Cerebellum (tissue), 4 donors: ENCODE measurements at places on chromosomes 7 and 10.

GRCh38 chr10:116880716-116881482 lies 31.6 kb downstream of the ENO4 start:
- no peak for DNase-seq

DNA sequence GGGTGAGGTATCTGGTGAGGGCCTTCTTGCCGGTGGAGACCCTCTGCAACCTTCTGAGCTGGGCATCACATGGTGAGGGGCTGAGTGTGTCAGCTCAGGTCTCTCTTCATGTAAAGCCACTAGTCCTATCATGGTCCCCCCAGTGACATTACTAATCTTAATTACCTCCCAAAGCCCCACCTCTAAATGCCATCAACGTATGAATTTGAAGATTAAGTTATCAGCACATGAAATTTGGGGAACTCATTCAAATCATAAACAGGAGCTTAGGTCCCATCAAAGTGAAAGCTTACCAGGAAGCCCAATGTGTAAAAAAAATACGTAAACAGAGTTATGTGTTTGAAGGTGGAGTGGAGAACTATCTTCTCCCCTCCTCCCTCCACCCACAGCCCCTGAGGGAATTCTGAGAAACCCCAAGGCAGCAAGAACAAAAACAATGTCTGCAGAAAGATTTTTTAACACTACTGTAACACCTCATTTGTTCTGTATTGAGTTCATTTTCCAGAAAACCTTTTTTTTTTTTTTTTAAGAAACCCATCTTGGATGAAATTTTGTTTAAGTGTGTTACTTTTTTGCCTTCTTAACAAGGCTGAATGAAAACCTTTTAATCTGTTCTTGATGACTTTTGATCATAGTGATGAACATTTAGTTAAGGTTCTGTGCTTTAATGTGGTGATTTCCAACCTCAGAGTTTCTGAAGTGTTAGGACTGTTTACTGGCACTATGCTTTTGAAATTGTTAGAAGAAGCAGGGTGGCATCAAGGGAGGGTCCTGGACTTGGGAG lies 19.1 kb upstream of the PCGF5 start:
- DNase-seq: no peak

- DNase-seq: no peak
Measured at GRCh38 chr7:44987996-44988395, 9.2 kb upstream of the MYO1G start.

- no peak for DNase-seq
Measured at GRCh38 chr10:116477986-116478664, 50.5 kb downstream of the PNLIPRP3 start.

DNA sequence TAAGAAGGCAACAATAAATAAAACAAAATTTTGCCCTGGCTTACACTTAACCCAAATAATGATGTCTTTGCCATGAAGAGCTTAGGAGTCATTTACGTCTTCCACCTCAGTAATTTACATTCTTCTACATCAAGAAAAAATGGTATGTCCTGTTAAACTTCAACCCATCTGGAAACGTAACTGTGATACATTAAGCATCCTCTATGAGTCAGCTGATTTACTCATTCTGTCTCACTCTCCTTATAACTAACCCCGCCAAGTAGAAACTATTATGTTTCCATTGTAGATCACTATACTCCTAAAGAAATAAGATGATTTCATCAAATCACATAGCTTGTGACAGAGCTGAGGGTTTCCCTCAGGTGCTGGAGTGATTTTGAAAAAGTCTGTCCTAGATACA lies 330.7 kb downstream of the CDC14C start:
- no peak for DNase-seq

- no peak for DNase-seq
Measured at GRCh38 chr10:131937836-131938235, 37.0 kb downstream of the PPP2R2D start.

DNA sequence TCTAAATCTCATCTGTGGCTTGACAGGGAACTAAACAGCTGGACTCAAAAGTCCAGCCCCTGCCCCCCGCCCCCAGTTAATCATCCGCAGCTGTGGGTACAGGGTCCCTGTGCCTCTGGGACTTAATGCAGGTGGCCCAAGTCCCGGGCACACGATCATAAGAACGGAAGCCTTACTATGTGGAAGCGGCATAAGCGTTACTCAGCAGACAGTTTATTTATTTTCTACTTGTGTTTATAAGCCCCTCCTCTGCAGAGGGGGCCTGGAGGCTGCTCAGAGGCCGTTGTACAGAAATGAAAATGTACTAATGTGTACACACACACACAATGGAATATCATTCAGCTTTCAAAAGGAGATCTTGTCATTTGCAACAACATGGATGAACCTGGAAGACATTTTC lies 158.0 kb upstream of the TNS3 start:
- no peak for DNase-seq

DNA sequence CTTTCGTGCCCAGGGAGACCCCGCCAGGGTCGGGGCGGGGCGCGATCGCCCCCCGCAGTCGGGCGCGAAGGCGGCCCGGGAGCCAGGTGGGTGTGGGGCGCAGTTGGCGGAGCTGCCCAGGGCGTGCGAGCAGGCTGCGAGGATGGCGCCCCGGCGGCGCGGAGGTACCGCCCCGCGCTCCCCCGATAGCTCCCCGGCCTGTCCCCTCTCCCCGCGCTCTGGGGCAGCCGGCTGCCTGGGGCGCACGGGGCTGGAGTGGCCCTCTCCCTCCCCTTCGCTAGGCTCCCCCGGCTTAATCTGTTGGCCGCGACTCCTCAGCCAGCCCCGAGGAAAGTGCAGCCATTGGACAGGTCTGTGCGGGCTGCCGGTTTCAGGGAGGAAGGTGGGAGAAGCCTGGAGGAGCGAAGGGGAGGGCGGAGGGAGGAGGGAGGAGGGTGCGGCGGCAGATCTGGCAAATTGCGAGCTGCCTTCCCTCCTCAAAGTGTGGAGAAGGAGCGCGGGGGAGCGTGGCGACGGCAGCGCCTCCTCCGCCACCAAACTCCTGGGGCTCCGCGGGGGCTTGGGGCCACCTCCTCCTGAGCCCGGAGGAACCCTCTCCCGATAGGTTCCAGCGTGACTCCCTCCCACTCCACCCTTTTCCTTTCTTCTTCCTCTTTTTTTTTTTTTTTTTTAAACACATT lies 361 bp upstream of the PLXDC2 start:
- DNase-seq: peak; percentile 13

DNA sequence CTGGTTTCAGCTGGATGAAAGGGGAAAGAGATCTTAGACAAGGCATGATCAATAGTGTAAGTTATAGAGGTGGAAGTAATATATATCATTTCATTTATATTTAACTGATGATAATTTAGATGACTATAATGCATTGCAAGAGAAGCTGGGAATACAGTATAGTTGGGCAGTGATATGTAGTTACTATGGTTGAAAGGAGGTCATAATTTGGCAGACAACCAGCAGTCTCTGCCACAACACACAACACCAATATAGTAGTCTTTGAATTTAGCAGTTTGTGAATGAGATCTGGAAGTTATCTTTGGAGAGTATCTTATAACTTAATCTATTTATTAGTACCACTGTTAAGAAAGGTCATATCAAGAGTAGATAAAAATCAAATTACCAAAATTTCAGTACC lies 39.9 kb downstream of the TAX1BP1 start:
- DNase-seq: no peak

DNA sequence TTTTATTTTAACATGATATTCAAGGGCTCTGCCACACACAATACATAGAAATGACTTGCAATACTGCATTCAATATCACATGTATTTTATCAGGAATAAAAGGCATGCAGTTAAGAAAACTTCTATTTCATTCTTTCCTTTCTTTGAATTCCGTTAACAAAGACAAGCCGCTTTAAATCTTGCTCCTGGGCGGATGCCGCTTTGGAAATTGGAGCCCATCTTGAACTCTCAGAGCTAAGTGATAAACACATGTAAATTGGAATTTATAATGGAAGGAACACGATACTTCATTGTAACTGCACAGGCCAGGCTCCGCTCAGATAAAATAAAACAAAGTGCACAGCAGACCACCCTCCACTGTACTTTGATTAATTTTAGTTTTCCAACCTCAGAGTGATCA lies 774.5 kb upstream of the COBL start:
- no peak for DNase-seq

DNA sequence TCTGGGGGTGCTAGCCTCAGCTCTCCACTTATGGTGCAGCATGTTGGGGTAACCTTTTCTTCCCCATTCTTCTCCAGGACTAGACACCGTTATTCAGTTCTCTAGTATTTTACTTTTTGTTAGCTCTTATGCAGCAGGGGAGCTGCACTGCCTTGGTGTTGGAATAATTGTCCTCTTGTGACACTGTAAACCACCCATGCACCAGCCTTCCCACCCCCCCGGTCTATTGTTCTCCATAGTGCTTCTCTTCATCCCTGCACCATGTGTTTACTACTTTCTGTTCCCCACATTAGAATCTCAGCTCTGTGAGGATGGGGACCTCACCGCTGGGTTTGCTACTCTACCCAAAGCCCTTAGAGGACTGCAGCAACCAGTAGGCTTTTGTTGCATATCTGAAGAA lies 230.7 kb downstream of the RPS24 start:
- no peak for DNase-seq

DNA sequence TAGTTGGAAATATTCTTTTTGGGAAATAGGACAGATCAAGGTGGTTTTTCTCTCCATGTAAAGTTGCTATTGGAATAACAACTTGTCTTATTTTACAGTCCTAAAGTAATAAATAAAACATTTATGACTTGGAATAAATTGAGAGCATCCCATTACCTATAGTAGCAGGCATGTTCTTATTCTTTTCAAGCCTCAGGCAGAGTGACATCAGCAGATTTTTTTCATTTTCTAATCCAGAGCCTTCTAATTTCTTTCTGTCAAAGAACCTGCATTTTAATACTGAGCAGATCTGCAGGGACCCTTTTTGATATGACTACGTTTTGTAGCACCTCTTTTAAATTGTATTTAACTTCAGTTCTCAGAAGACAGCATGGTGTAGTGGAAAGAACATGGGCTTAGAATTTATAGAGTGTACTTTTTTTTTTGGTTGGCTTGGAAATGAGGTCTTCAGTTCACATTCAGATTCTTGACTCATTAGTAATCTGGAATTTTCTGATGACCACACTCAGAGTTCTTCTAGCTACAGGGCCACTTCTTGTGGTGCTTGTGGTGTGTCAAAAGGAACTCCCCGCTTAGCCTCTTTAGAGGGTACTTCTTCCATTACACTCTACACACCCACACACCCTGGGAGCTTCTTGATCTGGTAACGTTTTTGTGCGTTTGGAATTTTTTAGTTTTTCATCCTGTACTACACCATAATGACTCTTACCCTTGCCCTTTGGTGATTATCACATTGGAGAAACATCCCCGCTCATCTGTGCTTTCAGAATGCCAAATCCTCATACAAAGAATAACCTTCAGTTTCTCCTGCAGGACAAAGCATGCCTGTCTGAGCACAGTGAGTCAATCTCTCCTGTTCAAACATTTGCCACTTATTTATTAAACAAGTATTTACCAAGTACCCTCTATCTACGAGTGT lies 34.6 kb downstream of the AGK start:
- no peak for DNase-seq

GRCh38 chr10:12484941-12485805 lies 135.8 kb downstream of the CAMK1D start:
- DNase-seq: no peak

GRCh38 chr10:88042160-88043100 lies 179.0 kb downstream of the PTEN start:
- no peak for DNase-seq

DNA sequence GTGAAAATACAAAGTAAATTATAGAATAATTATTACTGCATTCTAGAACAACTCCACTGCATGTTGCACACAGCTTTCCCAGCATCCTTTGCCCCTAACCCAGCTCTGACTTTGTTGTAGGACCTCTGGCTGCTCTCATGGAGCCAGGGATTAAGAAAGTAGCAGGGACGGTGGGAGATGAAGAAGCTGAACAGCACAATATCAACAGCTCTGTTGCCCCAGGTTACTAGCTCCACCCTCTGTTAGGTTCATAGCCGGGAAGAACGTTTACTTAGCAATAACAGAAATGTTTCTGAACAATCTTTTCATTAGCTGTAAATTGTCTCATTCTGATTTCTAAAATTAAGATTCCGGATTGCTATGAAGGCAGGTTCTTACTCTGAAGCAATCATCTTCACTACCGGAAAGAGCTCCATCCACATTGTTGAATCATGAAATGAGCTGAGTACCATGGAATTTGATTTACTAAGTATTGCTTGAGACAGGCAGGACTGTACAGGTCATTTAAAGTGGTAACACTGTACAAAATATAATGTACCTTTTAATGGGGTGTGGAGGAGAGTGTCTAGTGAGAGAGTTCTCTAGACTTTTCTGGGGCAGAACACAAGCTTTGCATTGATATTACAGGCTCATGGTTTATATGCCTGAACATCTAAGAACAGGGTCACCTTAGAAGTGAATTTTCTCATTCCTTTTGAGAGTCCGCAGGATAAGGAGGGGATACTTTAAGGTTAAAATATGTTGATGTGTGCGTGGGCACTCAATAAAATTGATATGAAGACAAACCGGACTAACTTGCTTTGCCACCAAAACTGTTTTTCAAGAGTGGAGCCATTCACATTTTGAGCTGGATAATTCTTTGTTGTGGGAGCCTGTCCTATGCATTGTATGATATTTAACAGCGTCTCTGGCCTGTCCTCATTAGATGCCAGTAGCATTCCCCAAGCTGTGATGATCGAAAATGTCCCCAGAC lies 20.8 kb upstream of the RAB18 start:
- DNase-seq: no peak

- DNase-seq: no peak
Measured at GRCh38 chr7:24894429-24895221, 85.4 kb downstream of the OSBPL3 start.

DNA sequence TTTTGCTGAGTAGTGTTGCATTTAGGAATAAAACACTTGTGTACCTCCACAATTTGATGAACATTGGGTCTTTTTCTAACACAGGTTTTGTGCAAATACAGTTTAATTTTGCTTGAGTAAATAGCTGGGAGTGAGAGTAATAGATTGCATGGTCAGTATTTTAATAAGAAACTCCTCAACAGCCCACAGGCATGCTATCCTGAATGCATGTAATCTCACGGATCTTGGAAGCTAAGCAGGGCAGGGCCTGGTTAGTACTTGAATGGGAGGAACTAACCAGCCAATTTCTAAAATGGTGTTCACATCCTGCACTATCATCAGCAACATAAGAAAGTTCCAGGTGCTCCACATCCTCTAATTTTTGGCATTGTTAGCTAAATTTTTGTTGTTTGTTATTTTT lies 685.4 kb upstream of the MBL2 start:
- no peak for DNase-seq

- no peak for DNase-seq
Measured at GRCh38 chr10:23448802-23449570, 10.1 kb downstream of the OTUD1 start.

GRCh38 chr10:102450374-102451104 lies 804 bp downstream of the C10orf95 start:
- DNase-seq: peak; percentile 91

GRCh38 chr7:138958391-138958956 lies 22.7 kb downstream of the KIAA1549 start:
- DNase-seq: no peak

- no peak for DNase-seq
Measured at GRCh38 chr10:95422233-95422632, 131.4 kb upstream of the PDLIM1 start.

DNA sequence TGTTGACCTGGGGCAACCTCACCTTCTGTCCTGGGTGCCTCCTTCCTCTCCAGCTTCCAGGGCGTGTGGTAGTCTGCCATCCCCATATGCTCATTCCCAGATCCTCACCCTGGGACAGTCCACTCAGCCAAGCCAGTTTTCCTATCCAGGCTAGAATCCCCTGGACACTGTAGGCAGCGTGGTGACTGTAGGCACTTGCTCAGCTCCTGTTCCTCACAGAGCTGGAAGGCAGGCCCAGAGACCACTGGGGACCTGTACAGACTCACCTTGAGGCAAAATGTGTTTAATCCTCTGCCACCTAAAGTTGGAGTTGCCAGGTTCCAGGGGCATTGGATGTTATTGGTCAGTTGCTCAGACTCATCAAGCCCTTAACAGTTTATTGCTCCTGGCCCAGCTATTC lies 2.4 kb upstream of the GRID1 start:
- DNase-seq: no peak
